ENCODE measurements at places on chromosomes 4 and X.

DNA sequence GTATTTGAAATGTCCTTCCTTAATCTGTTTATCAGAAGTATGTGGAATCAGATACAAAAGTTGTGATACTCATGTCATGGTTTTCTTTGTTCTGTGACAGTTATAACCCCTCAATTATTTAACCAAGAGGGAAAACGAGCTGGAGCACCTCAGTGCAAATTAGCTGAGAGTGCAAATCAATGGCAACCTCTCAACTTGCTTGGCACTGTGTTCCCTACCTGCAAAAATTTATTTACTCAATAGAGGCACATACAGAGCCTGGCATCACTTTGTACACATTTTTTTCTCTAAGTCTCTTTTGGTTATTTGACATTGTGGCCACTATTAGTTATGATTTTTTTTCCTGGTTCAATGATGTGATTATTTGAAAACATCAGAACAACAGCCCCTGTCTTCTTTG, 186.2 kb downstream of the STIM2 start:
- DNase-seq: no peak

GRCh38 chr4:16213121-16213520, 13.2 kb downstream of the TAPT1 start:
- DNase-seq: no peak

DNA sequence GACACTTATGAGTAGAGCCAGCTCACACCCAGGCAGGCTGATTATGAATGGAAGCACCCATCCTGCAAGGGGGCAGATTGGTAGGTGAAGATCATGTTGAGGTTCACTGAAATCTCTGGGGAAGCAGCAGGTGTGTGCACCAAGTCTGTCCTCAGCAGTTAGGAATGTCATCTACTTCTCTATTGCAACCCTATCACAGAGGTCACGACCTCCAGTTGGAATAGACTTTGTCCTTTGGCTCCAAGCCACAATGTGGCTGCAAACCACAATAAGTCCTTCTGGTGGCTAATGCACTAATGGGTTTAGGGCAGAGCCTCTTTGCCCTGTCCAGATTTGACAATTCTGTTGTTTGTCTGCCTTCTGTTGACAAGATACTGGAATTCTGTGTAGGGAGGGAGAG, 1056.7 kb downstream of the PCDH19 start:
- DNase-seq: no peak

DNA sequence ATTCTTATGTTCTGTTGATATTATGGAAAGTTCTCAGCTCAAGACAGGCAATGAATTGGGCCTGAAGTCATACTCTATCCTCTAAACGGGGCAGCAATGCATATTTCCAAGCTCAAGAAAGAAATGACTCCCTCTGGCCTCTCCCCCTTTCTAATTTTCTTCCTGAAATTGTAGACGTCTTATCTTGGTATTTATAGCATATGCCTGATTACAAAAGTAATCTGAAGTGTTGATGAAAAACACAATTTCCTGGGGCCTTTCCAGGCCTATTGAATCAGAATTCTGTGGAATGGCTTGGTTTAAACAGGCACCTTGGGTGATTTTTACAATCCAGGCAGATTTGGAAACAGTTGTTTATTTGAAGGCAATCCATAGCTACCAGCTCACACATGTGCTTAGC, 21.4 kb upstream of the PGRMC2 start:
- no peak for DNase-seq

DNA sequence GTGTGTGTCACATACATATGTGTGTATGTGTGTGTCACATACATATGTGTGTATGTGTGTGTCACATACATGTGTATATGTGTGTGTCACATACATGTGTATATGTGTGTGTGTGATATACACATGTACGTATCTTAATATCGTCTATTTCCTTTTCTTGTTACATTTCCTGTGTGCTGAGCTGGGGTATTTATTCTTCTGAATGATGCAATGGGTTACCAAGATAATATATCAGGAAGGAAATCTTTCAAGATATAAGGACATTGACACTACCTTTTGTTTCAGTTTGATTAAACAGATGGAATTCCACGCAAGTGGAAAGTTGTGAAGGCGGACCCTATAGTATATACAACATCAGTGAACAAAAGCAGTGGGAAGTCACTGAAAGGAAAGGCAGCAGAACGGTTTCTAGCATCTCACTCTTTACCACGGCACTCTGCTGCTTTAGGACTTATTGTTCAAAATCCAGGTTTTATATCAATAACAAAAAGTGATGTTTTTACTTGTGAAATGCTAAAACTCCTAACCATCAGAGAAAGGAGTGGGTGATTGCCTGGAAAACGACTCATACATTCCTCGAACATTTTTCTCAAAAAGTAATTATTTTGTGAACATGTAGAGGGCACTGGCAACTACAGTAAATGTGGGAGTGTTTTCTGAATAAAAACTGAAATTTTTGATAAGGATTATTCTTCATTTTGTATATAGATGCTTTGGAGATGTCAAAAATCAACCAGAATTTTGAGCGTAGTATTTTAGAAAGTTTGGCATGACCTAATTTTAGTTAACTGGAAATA, 43.1 kb upstream of the IL21 start:
- DNase-seq: no peak

DNA sequence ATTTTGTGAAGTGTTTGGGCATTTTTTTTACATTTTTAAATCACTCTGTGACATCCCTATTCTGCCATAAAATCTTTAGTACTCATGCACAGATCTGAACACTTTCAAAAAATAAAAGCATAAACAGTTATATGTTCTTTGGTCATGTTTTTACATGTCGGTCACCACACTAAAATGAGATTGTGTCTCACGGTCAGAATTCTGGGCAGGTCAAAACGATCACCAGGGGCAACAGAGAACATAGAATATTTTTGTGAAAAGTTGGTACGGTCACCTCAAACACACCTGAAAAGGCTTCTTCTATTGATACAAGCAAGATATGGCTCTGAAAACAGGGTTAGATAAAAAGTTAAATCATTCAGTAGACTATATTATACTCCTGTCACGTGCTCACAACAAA, 189.1 kb downstream of the PDGFC start:
- no peak for DNase-seq

DNA sequence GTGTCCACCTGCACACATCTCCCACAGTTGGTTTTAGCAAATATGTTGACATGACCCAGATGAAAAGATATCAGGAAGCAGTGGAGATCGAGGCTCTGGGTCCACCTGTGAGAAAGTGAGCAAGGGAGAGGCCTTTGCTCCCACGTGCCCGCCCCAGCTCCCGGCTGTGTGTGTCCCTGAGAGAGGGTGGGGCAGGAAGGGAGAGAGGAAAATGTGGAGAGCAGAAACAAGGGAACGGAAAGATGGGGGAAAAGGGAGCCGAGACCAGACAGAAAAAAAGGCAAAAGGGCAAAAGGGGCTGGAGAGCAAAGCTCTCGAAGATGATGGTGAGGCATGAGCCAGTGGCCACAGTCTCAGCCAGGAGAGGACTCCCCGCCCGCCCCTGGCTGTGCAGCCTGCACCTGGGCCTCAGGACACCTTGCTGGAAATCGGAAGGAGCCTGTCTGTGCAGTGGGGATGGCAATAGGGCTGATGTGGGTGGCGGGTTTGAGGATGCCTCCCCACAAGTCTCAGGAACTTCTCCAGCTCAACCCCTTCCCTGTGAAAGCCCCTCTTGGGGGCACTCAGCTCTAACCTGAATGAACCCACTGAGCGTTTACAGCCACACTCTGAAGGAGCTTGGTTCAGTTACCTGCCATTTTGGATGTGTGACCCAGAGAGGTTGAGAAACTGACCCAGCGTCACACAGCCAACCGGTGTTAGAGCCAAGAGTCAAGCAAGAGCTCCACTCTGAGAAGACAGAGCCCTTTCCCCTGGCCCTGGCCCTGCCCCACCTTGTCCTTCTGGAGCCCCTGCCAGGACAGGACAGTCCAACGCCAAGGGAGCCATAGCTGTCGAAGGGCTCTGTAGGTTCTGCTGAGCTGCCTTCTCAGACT, 20.3 kb upstream of the MSX1 start:
- DNase-seq: no peak

GRCh38 chr4:108311313-108311712, 142.6 kb upstream of the LEF1 start:
- no peak for DNase-seq

- DNase-seq: no peak
Observed at GRCh38 chr4:6331018-6331417, 61.4 kb downstream of the WFS1 start.

DNA sequence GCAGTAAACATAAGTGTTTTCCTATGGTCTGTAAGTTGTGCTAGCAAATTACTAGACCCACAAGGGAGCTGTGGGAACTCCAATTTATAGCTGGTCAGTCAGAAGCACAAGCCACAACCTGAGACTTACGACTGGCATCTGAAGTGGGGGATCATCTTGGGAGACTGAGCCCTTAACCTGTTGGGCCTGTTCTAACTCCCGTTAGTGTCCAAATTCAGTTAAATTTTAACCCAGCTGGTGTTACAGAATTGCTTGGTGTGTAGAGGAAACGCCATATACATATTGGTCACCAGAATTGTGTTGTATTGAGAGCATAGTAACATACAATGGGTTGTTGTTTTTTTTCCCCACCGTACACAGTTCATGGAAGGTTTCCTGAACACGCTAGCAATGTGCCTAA, 25.1 kb upstream of the NFXL1 start:
- no peak for DNase-seq

DNA sequence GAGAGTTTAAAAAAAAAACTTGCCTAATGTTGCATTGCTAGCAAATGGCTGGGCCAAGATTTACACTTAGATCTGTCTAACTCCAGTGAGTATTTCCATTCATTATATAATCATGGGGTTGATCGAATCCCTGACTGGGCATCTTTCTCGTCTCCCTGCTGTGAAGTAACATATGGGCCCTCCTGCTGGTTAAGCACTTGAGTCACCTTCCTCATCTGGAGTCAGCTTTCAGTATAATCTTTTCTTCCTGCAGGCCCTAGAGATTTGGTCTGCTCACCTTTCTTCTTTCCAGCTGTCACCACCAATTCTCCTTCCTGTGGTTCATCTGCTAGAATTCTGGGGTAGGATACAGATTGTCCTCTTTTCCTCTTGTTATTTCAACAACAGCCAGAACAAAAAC, 41.6 kb downstream of the TIGD2 start:
- no peak for DNase-seq

GRCh38 chr4:180564448-180564847, 1678.8 kb upstream of the TENM3 start:
- DNase-seq: no peak

DNA sequence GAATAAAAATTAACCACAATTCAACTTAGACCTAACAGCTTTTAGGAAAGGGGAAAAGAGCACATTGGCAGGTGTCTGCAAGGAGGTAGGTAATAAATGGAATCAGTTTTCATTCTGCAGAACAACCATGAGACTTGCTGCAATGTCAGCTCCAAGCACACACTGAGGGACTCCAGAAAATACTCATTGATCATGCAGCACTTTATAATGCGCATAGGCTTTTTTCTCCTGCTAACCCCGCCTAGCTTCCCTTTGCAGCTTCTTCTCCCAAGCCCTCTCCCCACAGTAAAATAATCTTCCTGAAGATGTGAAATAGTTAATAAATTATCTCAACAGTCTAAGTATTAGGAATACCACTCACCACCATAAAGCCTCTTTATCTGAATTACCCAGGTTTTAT, 36.9 kb downstream of the ANKRD17 start:
- DNase-seq: no peak

DNA sequence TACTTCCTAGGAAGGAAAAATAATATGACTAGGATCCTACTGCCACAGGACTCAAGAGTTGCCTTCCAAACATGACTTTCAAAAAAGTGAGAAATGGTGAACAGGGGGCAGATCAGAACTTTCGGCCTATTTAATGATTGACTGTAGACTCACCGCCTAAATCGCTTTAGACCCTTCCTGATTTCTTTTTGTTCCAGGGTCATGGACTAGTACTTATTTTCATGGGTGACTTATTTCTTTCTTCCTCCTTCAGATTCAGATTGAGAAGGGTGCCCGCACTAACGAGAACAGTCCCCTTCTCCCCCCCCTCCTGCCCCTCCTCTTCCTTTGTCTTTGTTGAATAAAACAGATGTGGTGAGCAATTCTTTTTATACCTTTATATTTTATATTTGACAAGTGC, 48.0 kb upstream of the KLHL8 start:
- no peak for DNase-seq

DNA sequence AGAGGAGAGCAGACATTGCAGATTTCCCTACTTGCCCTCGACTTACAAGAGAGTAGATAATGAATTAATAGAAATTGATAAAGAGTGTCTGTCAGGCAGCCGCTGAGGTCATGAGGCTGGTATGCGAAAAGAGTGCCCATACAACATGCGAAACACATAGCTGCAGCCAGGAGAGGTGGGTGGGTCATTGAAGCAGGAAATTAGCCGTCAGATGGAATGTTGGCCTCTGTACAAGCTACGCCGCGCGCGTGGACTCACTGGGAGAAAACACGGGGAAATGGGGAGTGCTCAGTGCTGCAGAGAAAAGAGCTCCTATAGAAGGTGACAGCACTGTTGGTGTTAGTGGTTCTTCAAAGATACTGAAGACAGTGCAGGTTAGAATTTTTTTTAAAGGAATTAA, 125.1 kb downstream of the RAPGEF2 start:
- DNase-seq: no peak

DNA sequence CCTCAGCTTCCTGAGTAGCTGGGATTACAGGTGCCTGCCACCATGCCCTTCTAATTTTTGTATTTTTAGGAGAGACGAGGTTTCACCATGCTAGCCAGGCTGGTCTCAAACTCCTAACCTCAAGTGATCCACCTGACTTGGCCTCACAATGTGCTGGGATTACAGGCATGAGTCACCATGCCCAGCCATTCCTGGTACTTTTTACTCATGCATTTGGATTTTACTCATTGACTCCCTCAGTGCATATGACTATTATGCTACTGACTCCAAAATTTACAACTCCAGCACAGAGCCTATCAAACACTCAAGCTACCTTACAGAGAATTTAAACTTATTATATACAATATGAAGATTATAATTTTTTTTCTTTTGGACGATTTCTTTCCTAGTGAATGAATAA, 199.9 kb downstream of the CXXC4 start:
- DNase-seq: no peak

DNA sequence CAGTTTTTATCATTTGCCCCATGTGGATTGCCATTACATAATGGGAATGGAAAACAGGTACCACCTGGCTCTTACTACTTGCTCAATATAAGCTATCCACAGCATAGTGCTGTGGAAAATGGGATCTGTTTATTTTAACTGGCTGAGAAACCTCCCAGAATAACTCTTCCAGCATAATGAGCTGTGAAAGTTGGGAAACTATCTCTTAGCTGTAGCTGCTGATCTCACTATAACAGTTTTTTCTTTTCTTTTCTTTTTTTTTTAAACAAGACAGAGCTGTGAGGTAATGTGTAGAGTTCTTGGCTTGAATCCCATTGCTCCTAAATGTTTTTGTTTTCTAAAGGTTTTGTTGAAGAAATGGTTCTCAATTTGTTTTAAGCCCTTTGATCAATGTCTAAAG, 988.3 kb downstream of the PCDH19 start:
- no peak for DNase-seq

- no peak for DNase-seq
Observed at GRCh38 chrX:42491137-42491907, 286.6 kb downstream of the PPP1R2C start.

- DNase-seq: no peak
Observed at GRCh38 chr4:10013722-10014121, 7.6 kb downstream of the SLC2A9 start.

All from anterior cingulate cortex (tissue), 58 donors.